AG08396 (cell line): ENCODE measurements at places on chromosomes 4 and X.

- peak; percentile 43 for DNase-seq
Measured at GRCh38 chr4:122873821-122874593, 47.4 kb downstream of the FGF2 start.

DNA sequence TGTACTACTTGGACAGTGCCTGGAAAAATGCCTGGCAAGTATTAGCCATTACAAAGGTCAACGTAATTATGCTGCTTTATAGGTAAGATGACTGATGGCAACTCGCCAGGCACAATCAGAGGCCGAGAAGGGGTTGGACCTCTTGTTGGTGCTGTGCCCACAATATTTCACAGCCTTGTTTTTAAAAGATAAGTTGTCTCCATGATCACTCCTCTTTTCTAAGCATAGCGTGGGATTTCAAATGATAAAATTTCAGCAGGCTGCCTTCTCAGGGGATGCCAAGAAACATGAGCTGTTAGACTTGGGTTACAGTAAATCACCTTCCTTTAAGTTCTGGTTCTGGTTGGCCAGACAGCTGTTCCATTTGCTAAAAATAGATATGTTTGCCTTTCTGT lies 26.9 kb downstream of the HOPX start:
- no peak for DNase-seq

DNA sequence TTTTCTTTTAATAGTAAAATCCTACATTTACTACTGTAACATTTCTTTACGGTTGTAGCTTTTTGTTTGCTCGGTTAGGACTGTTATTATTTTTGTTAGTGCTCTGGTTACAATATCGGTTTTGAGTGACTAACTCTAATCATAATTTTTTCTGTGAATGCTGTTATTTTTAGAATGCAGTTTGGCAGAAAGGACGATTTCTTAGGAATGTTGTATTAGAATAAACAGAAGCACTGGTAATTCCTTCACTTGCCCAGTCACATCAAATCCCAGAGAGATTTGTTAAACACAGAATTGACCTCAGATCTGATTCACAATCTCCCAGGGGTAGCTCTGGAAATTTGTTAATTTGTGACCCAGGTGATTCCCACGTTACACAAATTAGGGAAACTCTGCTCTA lies 21.7 kb downstream of the DDIT4L start:
- peak; percentile 51 for DNase-seq

DNA sequence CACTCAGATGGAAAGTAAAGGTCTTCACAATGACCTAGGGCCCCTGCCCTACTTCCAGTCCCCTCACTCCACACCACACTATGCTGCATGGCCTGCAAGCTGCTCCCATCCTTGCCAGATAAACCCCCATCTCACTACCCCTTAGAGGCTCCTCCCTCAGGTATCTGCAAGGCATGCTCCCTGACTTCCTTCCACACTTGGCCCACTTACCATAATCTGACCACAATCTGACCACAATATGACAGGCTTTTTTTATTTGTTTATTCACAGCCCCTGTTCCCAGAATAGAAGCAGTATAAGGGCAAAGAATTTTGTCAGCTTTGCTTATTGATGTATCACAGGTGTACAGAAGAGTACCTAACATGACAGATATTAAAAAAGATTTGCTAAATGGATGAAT lies 124.7 kb downstream of the CAMK2D start:
- DNase-seq, result no peak

GRCh38 chr4:3262208-3263052 lies 13.5 kb downstream of the MSANTD1 start:
- no peak for DNase-seq

GRCh38 chr4:123553733-123554637 lies 157.4 kb downstream of the SPRY1 start:
- DNase-seq, result no peak

DNA sequence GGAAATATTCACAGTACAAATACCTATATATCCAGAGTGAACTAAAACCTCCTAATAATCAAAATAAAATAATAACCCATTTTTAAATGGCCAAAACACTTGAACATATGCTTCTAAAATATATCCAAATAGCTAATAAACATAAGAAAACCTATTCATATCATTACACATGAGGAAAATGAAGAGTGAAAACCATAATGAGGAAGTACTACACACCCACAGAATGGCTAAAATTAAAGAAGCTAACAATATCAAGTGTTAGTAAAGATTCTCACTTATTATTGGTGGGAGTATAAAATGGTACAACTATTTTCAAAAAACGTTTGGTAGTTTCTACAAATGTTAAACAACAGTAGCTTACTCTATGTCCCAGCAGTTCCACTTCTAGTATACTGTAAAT lies 92.1 kb downstream of the KLHL13 start:
- DNase-seq, result no peak

DNA sequence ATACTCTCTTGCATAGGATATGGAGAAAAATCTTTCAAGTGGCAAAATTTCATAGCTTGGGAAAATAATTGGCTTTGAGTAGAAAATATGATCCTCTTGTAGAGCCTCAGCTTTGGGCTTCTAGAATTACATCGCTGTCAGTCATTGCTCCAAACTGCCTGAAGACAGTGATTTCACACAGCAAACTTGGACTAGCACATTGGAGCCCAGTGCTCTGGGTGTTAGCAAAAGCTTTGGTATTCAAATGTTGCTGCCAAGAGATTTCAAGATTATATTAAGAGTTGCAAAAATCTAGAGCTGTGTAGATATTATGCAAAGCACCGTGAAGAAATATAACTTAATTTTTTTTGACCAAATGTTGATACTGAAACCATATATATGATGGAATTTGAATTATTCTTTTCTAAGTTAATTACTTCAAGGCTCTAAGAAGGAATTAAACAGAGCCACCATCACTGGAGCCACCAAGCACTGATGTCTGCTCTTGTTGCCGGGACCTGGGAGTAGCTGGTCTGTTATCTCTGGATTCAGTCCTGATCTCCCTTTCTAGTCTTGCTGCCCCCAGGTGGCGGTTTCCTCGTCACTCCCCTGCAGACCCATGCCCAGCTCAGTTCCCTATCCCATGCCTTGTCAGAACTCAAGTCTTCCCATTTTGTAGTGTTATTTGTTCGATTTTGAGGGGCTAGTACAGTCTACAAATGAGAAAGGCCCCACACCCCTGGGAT lies 260.7 kb upstream of the SFRP2 start:
- no peak for DNase-seq

DNA sequence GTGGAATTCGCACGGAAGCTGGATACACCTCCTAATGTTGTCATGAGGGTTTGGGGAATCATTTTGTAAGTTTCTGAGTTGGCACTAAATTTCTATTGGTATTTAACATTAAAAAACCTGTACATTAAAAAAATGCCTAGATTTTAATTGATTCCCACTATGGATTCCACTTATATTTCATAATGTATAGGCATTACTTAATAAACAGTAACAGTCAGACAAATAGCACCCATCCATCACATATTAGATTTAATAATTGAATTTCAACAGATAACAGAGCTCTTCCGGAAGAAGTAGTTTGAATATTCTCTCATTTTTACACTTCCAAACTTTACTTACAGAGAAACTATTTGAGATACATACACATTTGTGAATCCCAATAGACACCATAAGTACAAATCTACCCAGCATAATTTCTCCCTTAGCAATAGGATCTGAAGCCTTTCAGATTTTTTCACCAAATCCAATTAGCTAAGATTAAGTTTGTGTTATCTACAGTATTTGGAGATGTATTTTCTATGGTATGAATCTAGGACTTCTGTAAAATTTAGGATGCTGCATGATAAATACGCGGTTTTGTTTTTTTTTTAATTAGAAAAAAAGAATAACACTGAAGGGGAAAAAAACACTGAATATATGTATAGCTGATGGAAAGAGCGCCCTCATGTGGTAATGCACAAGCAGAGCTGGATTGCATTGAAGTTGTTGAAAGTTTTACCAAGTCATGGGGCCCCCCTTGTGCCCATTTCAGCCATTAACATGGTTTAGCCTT lies 12.2 kb upstream of the ODAM start:
- DNase-seq, result peak; percentile 3

GRCh38 chr4:187171706-187172339 lies 448.2 kb upstream of the FAT1 start:
- no peak for DNase-seq

DNA sequence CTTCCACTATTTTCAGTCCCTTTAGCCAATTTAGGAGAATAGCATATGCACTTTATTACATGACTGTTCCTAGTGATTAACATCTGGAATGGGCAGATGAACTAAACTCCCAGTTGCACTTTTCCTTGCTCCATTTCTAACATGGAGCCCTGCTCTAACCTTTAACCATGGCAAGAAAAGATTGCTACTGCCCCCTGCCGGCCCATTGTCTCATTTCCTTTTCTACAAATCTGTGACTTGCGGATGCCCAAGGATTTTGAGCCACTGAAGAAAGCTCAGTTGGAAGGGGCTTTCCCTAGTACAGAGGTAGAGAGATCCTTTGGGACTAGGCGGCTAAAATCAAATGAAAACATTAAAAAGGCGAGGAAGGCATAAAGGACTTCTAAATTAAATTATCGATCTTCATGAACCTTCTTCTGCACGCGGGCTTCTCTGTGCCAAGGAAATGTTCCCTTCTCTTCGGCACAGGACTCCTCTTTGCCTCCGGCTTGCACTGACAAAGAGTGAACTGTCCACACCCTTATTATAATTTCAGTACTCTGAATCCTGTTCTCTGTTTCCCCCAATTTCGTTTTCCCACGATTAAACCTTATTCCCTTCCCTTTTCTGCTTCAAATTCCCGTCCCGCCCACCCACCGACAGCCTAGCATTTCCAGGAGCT lies 577 bp upstream of the GLRA2 start:
- peak; percentile 12 for DNase-seq

DNA sequence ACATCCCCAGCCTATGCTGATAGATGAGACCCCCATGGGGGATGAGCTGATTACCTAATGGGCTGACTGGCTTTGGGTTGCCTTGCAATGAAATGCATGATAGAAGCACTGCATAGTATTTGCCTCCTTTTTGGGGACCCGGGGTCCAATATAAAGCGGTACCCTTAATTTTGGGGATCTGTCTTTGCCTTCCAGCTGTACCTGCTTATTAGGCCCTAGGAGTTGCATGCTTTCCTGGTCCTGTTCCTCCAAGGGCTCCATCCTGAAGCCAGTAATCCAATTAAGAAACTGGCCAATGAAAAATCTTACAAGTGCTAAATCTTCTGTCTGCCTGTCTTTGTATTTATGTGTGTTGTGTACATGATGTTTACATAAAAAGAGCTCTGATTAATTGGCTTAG lies 791.6 kb downstream of the TRIML1 start:
- no peak for DNase-seq

GRCh38 chr4:3406021-3406420 lies 35.7 kb upstream of the HGFAC start:
- no peak for DNase-seq

DNA sequence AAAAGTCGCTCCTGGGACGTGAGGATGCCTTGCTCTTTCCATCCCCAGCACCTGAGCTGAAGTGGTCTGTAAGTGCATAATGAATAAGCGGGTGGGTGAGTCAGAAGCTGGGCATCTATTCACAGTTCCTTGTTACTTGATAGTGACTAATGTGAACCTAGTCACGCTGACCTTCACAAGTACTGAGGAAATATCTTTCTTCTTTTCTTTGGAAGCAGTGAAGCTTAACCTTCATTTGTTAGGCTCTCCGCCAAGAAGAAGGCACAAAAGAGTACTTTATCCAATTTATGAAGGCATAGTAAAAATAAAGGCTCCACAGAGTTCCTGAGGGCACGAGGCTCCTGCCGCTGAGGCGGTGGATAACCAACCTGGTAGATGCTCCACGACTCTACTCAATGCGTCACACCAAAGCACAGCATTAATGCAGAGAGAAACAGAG lies 475.7 kb upstream of the SLIT2 start:
- peak; percentile 23 for DNase-seq
